Right ventricle myocardium superior (tissue), 1 donor: ENCODE measurements at places on chromosomes 2 and 18. TPM values are rescaled to one million over a fixed set of nuclear protein-coding genes. Genes with fewer than 3 reads are reported as not detected.

Gene DUSP2
- 1.5 TPM for total RNA-seq

DNA sequence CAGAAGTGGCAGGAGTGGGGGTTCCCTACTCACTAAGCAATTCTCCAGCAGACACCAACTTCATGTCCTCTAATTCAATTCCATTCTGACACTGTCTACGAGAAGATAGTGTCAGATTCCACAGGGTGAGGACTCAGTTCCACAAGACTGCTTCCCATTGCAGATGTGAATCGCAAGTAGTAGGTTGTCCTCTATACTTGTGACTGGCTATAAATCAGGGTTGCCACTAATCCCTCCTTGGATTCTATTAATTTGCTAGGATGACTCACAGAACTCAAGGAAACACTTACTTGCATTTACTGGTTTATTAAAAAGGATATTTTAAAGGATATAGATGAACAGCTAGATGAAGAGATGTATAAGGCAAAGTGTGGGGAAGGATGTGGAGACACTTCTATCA, 184.1 kb upstream of the ACVR2A start:
- DNase-seq = no peak

- DNase-seq = no peak
Observed at GRCh38 chr2:83186105-83186760, 1272.8 kb downstream of the SUCLG1 start.

GRCh38 chr18:70044632-70045031, 97.0 kb upstream of the CD226 start:
- DNase-seq = no peak

Gene CD226
- total RNA-seq = 0.94 TPM

GRCh38 chr2:8343031-8343430, 338.8 kb upstream of the ID2 start:
- DNase-seq = no peak

Gene ADNP2
- total RNA-seq = 6.8 TPM

DNA sequence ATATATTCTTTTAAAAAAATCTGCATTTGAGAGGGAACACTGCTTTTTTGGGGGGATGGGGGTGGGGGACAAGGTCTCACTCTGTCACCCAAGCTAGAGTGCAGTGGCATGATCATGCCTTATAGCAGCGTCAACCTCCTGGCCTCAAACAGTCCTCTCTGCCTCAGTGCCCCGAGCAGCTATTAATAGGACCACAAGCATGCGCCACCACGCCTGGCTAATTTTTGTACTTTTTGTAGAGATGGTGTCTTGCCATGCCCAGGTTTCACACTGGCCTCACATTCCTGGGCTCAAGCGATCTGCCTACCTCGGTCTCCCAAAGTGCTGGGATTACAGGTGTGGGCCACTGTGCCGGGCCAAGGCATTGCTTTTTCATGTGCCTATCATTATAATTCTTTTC, 154.2 kb downstream of the ATAD2B start:
- no peak for DNase-seq
